ENCODE measurements at places on chromosomes 3 and 15.

DNA sequence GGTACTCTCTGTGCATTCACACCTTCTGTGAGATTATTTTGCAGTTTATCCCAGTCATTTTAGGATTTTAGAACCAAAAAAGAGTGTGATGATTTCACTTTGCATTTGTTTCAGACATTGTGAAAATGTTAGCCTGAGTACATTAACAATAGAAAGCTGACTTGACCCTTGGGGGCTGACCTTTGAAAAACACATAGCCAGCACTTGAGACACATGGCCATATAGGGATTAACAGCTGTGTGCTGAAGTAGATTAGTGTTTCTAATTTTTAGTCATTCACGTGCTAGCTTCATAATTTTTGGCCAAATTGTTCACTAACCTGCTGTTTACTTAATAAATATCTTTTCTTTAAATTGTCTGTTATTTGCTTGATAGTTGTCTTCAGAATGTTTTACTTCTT is 3.5 kb downstream of the FEM1B start:
- no peak for DNase-seq

- no peak for DNase-seq
Observed at GRCh38 chr3:80159990-80160506, 392.2 kb upstream of the ROBO1 start.

GRCh38 chr15:64060716-64061115 is 14.4 kb upstream of the DAPK2 start:
- DNase-seq, result peak; percentile 10

- no peak for DNase-seq
Observed at GRCh38 chr3:182911782-182912111, 68.6 kb downstream of the DCUN1D1 start.

GRCh38 chr3:119529883-119530282 is 29.5 kb downstream of the CD80 start:
- DNase-seq, result no peak
